Stimulated activated CD4-positive, alpha-beta T cell treated with anti-CD3 and anti-CD28 coated beads, Interleukin-15, amount 100 ng/mL, for 1 hour (primary cell): ENCODE measurements at places on chromosomes 11 and 22.

GRCh38 chr11:69707176-69707575 lies 3.4 kb upstream of the FGF19 start:
- DNase-seq = no peak

DNA sequence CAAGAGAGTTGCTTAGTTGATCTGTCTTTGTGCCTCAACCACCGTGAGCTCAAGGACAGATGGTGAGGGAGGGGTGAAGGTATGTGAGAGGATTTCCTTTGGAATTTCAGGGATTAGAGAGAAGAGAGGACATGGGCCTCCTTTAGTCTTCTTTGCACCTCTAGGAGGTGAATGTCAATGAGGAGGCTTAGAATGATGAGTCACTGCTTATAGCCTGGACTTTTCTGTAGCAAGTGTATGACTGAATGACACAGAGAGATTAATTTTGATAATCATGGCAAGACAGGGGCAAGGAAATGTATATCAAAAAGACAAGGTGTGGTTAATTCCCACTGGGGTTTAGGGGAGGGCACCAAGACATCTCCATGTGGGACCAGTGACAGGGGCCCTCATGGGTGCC lies 947.3 kb upstream of the TENM4 start:
- DNase-seq = no peak

DNA sequence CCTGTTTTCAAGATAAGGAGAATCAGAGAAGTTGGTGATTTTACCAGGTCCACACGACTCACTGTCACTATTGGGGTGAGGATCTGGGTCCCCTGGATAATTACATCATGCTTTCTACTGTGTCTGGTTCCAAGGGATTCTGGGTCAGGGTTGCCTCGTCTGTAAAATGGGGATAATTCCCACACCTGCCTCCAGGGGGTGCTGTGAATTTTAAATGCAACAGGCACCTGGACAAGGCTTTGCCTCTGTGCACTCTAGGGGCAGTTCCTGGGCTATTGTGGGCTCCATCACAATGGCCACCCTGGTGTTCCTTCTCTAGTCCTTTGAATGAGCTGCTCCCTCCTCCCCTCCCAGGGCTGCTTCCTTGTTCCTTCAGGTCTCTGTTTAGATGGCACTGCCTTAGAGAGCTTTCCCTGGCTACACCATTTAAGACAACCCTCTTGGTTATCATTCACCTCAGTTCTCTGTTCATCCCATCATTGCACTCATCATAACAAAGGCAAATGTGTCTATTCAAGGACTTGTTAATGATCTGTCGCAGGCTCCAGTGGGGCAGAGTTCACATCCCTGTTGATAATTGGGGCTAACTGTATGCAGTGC lies 178.6 kb downstream of the MIAT start:
- DNase-seq = no peak

- DNase-seq = no peak
These were observed 478.1 kb upstream of the CHORDC1 start for GRCh38 chr11:90700789-90701439.

DNA sequence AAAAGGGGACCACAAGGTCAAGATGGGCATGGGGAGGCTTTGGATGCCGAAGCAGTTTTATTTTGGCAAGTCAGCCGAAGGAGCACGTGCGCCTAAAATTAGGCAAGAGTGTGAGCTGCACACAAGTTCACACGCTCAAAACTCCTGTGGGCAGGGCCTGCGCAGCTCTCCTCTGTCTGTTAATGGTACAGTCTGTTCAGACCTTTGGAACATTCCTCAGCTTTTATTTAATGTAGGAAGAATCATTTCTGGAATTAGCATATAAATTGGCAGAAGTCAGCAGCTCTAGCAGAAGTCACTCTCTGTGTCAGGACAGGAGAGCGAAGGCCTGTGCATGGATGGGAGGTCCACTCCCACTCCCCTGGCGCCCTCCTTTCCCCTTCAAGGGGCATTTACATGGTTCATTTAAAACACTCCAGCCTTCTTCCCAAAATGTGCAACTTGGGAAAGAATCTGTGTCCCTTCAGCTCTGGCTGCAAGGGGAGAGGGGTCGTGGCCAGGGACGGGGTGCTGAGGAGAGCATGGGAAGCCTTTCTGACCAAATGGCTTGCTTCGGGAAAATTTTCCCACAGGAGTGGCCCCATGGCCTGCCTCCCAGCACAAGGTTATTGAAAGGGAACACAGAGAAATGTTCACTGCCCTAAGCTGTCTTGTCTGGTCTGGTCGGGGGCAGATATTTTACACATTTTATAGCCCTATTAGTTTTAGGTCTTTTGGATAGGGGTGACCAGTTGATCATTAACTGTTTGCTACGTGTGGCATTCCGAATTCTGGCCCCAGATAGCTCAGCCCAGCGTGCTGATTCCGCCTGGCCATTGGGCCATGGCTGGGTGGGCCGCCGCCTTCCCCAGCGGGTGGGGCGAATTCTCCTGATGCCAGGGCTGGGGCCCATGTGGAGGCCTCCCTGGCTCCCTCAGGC lies 43.9 kb upstream of the SMIM38 start:
- DNase-seq = no peak

GRCh38 chr11:36229091-36229705 lies 60.0 kb downstream of the COMMD9 start:
- DNase-seq = no peak

- no peak for DNase-seq
These were observed 96.5 kb downstream of the GALNT18 start for GRCh38 chr11:11525283-11525682.
